ENCODE measurements at places on chromosomes 13 and 19.

- no peak for DNase-seq
Observed at GRCh38 chr13:29702912-29703351, 107.4 kb upstream of the SLC7A1 start.

DNA sequence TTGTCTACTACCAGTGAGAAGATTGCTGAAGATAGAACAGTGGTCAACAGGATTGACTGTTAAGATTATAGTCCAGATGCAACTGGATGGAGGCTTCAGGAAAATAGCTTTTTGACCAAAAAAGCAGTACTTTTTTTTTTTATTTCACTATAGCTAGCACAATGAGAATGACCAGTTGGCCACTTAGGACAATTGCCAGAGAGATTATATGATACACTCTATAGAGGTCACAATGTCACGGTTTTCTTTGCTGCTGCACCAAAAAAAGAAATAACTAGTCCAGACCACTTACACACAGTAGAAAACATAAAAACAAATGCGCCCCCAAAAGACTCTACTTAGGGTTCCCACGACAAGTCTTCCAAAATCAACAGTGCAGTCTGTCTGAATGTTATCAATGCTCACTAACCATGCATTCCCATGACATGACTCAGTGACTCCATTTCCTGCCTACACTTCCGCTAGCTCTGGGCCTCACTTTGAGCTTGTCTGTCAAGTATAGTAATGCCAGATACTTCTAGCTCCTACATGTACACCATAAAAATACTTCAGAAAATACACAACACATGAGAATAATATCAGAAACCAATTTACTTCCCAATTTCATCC is 209.1 kb upstream of the STARD13 start:
- DNase-seq, result no peak

DNA sequence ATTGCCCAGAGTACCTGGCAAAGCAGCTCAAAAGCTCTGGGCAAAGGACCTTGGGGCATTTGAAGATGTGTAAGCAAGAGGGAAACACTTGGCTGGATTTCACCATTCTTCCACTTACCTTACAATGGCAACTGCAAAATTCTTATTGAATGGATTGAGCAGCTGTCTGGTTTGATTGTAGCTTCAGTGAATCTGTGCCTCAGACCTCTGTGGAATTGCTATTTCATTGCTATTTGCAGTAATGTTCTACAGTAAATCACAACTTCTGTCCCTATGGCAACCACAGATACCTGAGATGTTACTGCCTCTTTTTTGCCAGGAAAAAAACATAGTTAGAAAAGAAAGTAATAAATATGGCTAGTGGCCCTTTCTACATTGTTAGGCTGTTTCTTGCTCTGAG is 519.5 kb downstream of the SUCLA2 start:
- no peak for DNase-seq

GRCh38 chr13:30697177-30697953 is 38.0 kb upstream of the ALOX5AP start:
- no peak for DNase-seq

- no peak for DNase-seq
Observed at GRCh38 chr13:66362485-66362884, 867.7 kb downstream of the PCDH9 start.

DNA sequence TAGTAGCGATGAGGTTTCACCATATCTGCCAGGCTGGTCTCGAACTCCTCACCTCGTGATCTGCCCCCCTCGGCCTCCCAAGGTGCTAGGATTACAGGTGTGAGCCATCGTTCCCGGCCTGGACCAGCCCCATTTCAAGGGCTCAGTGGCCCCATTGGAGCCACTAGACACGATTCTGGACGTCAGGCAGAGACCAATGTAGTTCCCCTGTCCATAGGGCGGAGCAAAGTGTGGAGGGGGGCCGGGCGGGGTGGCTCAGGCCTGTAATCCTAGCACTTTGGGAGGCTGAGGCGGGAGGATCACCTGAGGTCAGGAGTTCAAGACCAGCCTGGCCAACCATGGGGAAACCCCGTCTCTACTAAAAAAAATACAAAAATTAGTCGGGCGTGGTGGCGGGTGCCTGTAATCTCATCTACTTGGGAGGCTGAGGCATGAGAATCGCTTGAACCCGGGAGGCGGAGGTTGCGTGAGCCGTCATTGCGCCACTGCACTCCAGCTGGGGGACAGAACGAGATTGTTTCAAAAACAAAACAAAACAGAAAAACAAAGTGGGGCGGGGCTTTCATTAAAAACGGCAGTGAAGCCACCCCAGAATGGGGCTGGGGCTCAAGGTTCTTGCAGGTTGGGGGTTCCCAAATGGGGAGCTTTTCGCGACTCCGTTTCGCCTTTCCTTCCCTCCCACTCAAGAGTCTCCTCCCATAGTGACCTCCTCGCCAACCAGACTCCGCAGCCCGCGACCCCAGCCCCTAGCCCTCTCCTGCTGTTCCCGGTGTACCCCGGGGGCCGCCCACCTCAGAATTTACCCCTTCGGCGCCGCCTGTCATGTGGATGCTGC is 758 bp upstream of the TECR start:
- DNase-seq, result no peak

Data from transverse colon (tissue), 4 donors.